ENCODE measurements at places on chromosomes 12 and 14.

GRCh38 chr14:98886982-98887381, 385.0 kb downstream of the BCL11B start:
- no peak for DNase-seq

- DNase-seq = no peak
These were observed 90.2 kb downstream of the FUT8 start for GRCh38 chr14:65502676-65503124.

DNA sequence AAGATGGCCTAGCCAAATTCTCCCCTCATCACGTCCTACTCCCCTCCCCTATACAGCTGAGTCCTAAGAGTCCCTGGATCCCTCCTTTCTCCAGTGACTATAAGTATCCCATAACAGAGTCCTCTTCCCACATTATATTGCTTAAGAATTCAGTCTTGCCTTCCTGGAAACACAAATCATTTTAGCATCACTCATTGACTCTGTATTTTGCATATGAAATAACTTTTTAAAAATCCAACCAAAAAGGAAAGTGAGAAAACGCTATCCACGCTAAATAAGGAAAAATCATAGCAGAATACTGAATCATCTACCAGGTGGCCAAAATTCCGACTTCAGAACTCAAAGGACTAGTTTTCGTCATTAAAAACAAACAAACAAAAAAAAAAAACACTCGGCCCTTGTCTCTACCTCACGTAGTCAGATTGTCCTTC, 130.2 kb downstream of the GCH1 start:
- no peak for DNase-seq

- no peak for DNase-seq
These were observed 74.7 kb downstream of the DBX2 start for GRCh38 chr12:44976246-44976645.

- DNase-seq = no peak
These were observed 12.1 kb downstream of the CCDC63 start for GRCh38 chr12:110858848-110859247.

DNA sequence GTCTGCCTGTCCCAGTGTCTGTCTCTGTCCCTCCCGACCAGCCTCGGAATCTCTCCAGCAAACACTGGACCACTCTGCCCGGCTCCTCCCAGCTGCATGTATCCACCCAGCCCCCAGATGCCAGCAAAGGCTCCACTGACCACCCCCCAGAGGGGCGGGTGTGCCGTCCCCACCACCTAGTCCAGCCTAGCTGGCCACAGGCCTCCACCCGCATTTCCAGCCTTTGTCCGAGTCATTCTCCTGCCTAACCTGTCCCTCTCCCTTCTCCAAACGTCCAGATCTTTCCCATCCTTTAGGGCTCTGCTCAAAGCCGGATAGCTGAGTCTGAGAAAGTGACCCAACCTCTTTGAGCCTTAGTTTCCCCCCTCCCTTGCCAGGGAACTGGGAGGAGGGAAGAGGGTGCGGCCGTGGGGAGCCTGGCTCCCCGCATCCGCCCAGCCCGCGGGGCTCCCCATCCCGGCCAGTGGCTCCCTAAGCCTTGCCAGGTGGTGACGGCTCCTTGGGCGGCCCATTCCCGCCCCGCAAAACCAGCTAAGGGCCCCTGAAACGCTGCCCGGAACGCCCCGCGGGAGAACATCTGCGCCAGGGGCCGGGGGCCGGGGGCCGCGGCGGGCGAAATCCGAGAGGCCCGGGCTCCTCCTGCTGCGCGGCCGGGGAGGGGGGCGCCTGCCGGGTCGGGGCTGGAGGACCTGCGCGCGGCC, 34.6 kb upstream of the ANKRD9 start:
- DNase-seq = no peak

- peak; percentile 73 for DNase-seq
These were observed 482 bp downstream of the TMEM30B start for GRCh38 chr14:61280526-61281185.

DNA sequence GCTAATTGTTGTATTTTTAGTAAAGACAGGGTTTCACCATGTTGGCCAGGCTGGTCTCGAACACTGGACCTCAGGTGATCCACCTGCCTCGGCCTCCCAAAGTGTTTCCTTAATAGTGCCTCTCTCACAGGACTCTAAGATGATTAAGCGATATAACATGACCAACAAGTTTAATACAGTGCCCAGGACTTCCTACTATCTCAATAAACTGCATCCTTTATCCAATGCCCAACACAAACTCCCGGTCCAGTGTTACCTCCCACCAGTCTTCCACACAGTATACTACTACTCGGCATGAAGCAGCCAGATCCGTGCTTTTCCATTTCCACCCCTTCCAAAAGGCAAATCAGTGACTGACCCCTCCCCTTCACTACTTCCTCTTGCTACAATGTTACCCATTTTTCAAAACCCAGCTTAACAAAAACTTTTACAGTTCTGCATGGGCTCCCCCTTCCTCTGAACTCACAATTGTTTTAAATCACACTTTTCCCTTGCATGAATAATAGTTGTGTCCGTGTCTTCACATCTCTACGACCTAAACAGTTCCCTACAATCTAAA, 900 bp downstream of the NOP2 start:
- DNase-seq = no peak

- no peak for DNase-seq
These were observed 147.5 kb downstream of the SLC38A6 start for GRCh38 chr14:61128382-61129167.

- no peak for DNase-seq
These were observed 187.1 kb upstream of the CDKN3 start for GRCh38 chr14:54209511-54210250.

DNA sequence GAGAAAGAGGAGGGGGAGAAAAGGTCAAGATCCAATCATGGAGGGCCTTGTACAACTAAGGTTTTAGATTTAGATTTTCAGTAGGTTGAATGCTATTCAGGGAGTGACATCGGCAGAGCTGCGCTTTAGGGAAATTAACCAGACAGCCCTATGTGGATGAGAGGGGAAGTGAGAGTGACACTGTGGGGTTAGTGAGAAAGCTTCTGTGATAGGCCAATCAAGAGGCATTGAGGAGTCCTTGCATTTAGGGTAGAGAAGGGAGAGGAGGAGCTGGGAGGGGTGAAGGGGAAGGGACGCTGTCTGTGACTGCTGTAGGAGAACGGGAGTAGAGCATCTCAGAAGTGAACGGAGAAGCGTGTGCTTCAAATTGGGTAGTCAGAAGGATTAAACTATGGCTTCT, 3.4 kb downstream of the HSD17B6 start:
- no peak for DNase-seq

DNA sequence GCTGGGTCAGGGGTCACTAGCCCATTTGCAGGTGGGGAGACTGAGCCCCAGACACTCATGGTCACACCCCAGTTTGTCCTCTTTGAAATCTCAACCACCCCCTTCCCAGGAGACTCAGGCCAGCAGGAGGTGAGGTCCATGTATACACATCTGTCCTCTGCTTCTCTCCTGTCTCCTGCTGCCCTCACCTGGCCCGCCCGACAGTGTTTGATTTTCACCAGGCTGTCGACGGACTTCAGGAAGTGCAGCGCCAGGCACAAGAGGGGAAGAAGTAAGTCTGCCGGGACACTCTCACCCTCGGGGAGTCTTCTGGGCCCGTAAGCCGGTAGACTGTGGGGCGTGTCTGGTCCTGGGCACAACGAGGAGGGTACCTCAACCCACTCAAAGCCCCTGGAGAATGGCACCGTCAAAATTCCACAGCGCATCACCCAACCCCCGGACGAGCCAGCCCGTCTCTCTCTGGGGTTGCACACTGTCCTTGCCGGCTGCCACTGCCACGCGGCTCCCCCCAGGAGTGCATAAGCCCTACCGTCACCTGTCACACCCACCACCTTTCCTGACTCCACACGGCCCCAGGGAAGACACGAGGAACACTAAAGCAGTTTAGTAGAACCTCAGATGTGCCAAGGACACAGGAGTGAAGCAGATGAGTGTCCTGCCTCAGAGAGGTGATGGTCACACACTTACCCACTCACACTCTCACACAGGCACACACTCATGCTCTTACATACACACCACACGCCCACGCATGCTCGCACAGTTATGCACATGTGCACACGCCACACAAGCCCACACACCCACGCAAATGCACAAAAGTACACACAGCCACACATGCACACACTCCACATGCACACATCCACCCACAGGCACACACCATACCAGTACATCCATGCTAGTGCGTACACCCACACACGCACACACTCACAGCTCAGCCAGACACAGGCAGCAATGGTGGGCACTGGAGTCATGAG, 13.1 kb upstream of the SIVA1 start:
- no peak for DNase-seq

DNA sequence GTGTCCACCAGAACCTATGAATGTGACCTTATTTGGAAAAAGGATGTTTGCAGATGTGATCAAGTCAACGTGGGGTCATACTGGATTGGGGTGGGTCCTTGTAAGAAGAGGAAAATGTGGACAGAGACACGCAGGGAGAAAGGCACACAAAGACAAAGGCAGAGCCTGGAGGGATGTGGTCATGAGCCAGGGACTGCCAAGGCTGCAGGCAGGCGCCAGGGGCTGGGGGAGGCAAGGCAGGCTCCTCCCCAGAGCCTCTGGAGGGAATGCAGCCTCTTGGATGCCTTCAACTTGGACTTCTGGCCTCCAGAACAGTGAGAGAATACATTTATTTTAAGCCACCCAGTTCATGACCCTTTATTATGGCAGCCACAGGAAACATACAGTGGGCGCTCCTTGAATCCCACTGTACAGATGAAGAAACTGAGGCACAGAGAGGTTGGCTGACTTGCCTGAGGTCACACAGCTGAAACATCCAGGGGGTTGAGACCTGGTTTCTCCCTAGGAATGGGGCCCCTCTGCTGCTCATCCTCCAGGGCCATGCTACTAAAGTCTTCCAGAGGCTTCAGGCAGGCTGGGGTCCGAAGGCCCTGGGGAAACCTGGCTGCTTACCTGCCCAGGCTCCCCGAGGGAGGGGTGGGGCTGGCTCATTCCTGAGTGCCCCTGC, 99.7 kb downstream of the RFLNA start:
- no peak for DNase-seq

DNA sequence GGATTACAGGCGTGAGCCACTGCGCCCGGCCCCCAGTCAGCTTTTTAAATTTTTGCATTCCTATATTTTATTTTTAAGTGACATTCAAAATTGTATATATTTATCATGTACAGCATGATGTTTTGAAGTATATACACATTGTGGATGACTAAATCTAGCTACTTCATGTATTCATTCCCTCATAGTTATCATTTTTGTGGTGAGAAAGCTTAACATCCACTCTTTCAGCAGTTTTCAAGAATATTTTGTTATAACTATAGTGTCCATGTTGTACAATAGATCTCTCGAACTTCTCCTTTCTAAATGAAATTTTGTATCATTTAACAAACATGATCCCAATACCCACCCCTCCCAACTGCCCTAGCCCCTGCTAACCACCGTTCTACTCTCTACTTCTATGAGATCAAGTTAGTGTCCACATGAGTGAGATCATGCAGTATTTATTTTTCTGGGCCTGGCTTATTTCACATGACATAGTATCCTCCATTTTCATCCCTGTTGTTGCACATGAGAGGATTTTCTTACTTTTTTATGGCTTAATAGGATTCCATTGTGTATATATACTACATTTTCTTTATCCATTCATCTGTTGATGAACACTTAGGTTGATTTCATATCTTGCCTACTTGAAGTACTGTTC, 8.8 kb upstream of the HEBP1 start:
- no peak for DNase-seq

DNA sequence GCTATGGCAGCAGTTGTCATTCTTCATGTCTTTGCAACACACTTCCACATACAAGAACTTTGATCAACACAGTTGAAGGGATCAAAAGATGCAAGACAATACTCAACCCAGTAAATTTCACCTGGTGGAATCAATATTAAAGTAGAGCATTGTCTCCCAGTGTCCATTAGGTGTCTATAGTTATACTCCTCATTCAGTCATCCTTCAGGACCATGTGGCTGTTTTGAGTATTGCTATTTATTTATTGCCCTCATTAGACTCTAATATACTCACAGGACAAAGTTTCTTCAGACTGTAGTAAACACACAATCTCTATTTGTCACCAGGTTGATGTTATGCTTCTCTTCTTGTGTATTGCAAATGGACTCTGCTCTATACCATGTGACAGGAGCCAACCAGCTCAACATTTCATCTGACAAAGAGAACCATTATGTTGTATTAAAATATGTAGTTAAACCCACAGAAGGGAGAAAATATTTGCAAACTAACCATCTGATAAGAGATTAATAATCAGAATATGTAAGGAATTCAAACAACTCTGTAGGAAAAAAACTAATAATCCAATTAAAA, 146.6 kb downstream of the TGFB3 start:
- DNase-seq = no peak

DNA sequence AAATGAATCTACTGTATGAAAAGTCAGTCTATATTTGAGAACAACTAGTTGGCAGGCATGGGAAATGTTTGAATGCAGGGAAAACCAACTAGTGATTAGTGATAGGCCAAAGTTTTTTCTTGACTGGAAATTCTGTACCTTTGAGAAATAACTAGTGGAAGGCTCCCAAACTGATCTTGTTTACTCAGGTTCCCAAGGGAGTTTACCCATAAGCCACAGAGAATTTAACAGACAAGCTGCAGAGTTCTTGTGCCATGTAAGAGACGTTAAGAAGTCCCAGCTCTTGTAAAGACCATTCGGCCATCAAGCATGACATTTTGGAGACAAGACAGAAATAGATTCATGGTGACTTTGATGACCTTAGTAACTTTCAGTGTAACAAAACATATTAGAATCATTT, 1882.8 kb upstream of the SEL1L start:
- DNase-seq = no peak

DNA sequence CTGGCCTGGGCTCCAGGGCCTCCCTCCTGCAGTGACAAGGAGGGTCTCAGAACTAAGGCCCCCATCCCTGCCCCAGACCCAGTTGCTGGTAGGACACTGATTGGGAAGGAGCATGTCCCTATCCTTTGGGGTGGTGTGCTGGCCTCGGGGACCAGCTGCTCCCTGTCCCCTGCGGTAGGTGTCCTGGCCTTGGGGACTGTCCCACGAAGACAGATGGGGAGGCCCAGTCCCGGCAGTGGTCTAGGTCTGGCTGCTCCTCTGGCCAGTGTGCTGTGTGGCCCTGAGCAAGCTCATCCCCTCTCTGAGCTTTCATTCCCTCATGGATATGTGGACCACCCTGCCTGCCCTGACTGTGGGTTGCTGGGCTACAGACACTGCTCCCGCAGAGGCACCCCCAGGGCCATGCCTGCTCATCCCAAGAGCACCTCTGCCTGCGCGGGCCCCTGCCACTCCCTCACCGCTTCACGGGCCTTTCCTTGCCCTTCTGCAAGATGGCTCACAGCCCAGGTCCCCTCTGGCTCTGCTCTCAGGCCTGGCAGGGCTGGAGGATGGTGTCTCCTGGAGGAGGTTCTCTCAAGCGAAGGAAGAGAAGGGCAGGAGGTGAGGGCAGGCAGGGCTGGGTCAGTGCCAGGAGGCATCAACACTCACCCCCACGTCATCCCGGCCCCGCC, 12.5 kb downstream of the AHNAK2 start:
- DNase-seq = no peak
